ENCODE measurements at places on chromosomes 3 and 15.

DNA sequence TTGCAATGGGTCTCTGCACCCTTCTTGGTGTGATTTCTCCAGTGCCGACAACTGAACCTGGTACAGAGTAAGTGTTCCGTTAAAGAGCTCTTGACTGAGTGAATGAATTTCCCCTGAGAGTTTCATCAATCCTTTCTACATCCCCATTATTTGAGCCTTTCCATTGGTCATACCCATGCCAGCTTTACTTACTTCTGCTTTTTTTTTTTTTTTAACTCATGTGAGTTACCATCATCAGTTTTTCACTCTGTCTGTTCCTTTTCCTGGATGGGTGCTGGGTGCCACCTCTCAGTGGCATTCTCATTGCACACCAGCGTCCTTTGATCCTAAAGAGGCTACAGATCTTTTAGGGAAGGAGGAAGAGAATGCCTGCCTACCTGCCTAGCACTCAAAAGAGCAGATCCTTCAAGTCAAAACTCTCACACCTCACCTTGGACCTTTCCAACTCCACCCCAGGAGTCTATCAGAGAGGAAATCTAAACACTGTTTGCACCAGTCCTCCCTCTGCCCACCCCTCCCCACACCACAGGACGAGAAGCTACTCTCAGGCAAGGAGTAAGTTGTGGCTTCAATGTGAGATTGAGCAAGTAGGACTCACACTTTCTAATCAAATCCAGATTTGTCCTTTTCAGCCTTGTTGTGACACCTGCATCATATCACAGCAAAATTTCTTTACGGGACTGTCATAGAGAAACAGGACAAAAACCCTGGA is 13.1 kb upstream of the USP3 start:
- DNase-seq, result no peak

- DNase-seq, result no peak
These were observed 494.1 kb downstream of the ZNF385D start for GRCh38 chr3:21256932-21257331.

GRCh38 chr3:113255100-113255853 is 43.9 kb downstream of the BOC start:
- DNase-seq, result no peak

- no peak for DNase-seq
These were observed 997.9 kb upstream of the ALCAM start for GRCh38 chr3:104368760-104369159.

DNA sequence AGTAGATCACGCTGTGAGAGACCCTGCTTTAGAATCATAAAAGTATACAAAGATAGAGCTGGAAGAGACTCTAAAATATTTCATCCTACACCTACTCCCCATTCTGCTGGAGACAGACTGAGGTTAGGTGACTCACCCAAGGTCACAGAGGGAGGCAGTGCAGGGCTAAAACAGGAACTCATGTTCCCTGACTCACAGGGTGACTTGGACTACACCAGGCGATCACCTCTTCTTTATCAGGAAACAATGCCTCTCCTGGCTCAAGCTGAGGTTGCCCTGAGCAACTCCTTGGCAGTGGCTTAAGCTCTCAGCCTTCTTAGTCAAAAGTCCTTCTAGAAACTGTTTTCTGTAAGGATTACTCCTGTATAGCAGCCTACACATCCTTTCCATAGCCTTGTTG is 26.4 kb upstream of the TNFAIP8L3 start:
- no peak for DNase-seq

DNA sequence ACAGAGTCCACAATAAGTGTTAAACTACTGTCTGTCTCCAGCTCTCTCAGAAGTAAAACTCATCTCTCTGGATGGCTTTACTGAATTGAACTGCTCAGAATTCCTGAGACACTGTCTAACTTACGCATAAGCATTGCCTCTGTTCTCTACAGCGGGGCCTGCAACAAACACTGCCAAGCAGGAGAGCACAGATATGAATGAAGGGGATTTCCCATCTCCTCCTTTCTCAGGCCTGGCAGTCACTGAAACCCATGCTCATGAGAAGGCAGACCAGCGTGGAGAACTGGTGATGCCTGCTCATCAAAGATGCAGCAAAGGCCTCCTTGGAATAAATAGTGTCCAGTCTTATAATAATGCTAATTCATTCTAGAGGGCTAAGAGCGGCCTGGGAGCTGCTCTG is 10.3 kb downstream of the RASGRP1 start:
- no peak for DNase-seq

- no peak for DNase-seq
These were observed 221.8 kb downstream of the FEZF2 start for GRCh38 chr3:62151591-62151990.

GRCh38 chr15:87758794-87759418 is 497.6 kb downstream of the NTRK3 start:
- no peak for DNase-seq

DNA sequence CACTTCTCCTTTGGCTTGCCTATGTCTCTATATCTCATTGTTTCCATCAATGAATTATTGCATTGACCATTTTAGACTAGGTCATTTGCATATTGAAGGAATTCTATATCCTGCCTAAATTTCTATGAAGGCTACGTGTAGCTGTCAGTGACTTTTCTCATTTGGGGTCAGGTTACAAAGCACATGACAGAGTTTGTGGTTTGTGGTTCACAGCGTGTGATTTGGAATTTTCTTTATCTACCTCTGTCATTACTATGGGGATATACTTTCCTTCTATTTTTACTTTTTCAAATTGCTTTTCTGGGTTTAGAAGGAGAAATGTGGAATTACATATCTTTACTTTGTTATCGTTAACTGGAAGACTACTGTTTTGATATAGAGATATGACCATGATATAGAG is 317.3 kb upstream of the CFAP20DC start:
- no peak for DNase-seq

- no peak for DNase-seq
These were observed 212.4 kb upstream of the POU1F1 start for GRCh38 chr3:87488765-87489164.

DNA sequence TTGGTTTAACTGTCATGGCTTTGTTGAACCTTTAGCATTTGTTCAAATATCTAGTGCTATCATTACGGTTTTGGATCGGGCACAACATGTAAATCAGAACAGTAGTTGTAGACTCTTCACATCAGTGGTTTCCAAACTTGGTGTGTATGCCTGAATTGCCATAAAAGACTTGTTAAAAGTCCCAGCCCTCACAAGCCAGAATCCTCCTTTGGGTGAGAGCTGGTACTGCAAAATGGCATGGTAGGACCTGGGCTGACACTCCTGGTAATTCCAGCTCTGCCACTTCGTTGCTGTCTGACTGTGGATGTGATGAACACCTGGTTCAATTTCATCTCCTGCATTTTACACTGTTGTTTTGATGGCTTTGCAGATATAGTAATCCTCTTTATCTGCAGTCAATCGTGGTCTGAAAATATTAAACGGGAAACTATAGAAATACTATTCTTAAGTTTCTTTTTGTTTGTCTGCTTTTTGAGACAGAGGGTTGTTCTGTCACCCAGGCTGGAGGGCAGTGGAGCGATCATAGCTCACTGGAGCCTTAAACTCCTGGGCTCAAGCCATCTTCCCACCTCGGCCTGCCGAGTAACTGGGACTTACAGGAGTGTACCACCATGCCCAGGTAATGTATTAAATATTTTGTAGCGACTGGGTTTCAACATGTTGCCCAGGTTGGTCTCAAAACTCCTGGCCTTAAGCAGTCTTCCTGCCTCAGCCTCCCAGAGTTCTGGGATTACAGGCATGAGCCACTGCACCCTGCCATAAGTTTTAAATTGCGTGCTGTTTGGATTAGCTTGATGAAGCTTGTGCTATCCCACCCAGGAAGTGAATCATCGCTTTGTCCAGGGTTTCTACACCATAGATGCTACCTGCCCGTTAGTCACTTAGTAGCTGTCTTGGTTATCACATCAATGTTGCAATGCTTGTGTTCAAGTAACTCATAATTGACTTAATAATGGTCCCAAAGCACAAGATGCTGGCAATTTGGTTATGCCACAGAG is 61.6 kb downstream of the RAB7A start:
- no peak for DNase-seq

All from activated CD8-positive, alpha-beta memory T cell treated with anti-CD3 and anti-CD28 coated beads for 1 hour (primary cell).